ENCODE measurements at places on chromosomes 13 and 19.

DNA sequence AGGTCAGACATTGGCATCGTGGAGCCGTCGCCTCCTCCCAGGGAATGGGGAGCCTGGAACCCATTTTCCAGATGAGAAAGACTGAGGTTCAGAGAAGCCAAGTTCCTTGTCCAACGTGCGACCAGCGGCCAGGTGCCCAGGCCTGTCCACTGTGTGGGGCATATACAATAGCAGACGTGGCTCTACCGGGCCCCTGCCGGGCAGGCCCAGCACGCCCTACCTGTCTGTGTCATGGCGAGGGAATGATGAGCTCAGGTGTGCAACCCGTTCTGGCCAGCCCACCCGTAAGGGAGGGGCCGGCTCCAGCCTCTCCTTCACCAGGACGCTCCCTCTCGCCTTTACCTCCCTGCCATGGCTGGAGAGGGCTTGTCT lies 837 bp downstream of the GNA15 start:
- no peak for DNase-seq

- DNase-seq: no peak
These were observed 13.1 kb upstream of the WTIP start for GRCh38 chr19:34468409-34468808.

GRCh38 chr13:24458736-24459135 lies 53.8 kb downstream of the PARP4 start:
- no peak for DNase-seq

DNA sequence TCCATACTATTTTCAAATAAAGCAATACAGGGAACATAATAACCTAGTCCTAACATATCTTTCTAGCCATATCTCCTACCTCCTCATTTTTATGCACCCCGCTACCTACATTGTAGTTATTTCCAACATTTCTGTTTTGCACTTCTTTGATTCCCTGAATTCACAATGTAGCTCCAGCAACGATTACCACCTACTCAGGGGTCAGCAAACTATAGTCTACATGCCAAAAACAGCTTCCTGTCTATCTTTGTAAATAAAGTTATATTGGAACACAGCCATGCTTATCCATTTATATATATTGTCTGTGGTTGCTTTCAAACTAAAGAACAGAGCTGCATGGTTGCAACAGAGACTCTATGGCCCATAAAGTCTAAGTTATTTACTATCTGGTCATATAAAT lies 16.7 kb downstream of the MYCBP2 start:
- DNase-seq: no peak

- no peak for DNase-seq
These were observed 28.3 kb upstream of the CEBPG start for GRCh38 chr19:33345163-33345562.

- DNase-seq: no peak
These were observed 7.3 kb downstream of the TNFSF14 start for GRCh38 chr19:6662702-6663101.

GRCh38 chr19:57719901-57720519 lies 7.4 kb downstream of the ZNF671 start:
- DNase-seq: no peak

Measured in NCI-H2081 treated with DMSO at 0.1 percent for 48 hours (cell line).